ENCODE measurements at places on chromosomes 11 and 22.
A peak's percentile ranks its signal among the peaks of the same experiment; 100 is the strongest.

- no peak for DNase-seq
Observed at GRCh38 chr11:36345084-36345511, 49.0 kb downstream of the PRR5L start.

DNA sequence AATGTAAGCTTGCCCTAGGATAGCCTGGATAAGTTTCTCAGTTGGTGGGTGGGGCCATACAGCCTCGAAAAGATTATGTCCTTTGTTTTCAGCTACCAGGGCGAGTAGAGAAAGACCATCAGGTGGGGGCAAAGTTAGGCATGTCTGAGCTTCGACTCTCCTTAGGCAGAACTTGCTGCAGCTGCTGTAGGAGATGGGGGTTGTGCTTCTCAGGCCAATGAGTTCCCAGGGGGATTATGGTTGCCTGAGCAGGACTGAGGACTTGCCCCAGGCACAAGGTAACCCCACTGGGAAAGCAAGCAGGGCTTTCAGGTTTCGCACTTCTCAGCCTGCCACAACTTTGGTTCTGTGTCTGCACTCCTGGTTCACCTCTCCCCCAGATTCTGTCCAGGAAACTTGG lies 173.4 kb upstream of the SESN3 start:
- DNase-seq, result no peak

GRCh38 chr11:74770456-74770855 lies 21.8 kb downstream of the RNF169 start:
- peak; percentile 33 for DNase-seq

- DNase-seq, result peak; percentile 25
Observed at GRCh38 chr22:30843245-30843644, 125.3 kb downstream of the MORC2 start.

- no peak for DNase-seq
Observed at GRCh38 chr22:26642465-26643417, 14.6 kb upstream of the MIAT start.

DNA sequence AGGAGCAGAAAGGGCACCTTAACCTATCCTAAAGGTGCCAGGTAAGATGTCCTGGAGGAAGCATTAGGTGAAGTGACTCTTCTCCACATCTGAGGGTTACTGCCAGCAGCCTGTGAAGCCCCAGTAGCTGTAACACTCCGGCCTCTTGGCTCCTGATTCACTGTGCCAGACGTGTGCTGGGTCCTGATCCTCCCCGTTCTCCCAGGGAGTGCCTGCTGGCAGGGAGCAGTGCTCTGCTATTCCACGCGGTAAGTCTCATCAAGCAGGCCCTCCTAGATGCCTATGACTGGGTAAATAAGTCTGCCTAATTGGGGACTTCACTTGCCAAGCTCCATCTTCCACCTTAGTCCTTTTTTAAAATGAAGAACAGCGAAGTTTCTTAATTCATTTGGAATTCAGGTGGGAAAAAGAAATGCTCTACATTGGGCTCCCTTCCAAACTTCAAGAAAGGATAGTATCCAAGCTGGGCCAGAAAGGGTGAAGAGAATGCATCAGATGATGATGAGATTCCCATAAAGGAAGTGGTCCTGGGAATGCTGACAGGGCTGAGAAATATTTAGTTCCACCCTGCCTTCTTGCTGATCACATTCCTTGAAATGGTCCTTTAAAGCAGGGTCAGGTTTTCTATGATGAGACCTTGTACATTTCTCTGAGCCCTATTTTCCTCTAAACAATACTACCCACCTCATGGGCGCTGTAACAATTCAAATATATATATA lies 188.0 kb downstream of the MAML2 start:
- peak; percentile 56 for DNase-seq

GRCh38 chr11:102577182-102577581 lies 46.6 kb upstream of the MMP7 start:
- DNase-seq, result peak; percentile 20

- DNase-seq, result no peak
Observed at GRCh38 chr11:16807306-16807705, 68.9 kb downstream of the C11orf58 start.

DNA sequence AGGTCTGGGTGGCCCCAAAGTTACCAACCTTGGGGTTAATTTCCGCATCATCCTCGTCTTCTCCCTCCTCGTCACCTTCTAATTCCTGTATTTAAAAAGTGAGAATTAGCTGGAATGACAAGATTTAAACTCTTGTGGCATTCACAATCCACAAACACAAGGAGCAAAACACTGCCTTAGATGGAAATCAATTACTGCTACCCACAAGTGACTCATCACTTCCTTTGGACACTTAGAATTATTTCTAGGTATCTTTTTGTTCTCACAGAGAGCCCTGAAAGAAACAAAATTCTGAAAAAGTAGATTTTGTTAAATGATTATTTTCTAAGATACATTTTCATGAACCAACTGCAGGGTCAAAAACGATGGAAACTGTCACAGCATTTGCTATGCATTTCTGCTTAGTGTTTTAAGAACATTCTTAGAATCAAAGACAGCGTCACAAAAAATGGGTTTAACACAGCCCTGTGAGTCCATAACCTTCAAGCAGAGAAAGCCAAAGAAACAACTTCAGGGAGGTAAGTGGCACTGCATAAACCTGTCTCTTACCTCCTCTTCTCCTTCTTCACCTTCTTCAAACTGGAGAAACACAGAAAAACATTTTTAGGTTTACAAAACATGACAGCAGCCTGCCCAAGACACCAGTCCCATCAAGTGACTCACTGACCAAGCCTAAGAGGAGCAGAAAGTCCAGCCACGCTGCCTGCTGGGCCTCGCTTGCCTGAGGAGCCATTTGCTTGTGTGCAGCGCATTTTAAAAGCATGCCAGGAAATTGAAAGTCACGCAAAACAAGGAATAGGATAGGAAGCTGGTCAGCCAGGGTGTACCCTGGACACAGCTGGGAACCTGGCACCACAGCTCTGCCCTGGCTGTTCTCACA lies 22.3 kb upstream of the PHLDA2 start:
- peak; percentile 53 for DNase-seq

- no peak for DNase-seq
Observed at GRCh38 chr11:33657757-33658156, 42.9 kb downstream of the C11orf91 start.

- peak; percentile 28 for DNase-seq
Observed at GRCh38 chr11:79264284-79264683, 176.5 kb downstream of the TENM4 start.

- DNase-seq, result no peak
Observed at GRCh38 chr11:94325681-94326080, 21.3 kb downstream of the IZUMO1R start.

GRCh38 chr11:35539781-35540281 lies 14.4 kb upstream of the PAMR1 start:
- DNase-seq, result peak; percentile 70

- no peak for DNase-seq
Observed at GRCh38 chr11:95082576-95083001, 7.1 kb upstream of the ENDOD1 start.

- no peak for DNase-seq
Observed at GRCh38 chr11:116648247-116649174, 124.3 kb downstream of the BUD13 start.

GRCh38 chr22:41092847-41093411 lies 537 bp downstream of the EP300 start:
- DNase-seq, result peak; percentile 24

- DNase-seq, result no peak
Observed at GRCh38 chr11:124302347-124303125, 11.2 kb downstream of the OR8D1 start.

- DNase-seq, result peak; percentile 34
Observed at GRCh38 chr11:35298369-35298768, 121.0 kb downstream of the SLC1A2 start.

- no peak for DNase-seq
Observed at GRCh38 chr11:48020092-48020755, 39.9 kb downstream of the PTPRJ start.

GRCh38 chr11:61917334-61918109 lies at the start of gene RAB3IL1:
Gene RAB3IL1 (minus strand): TSS chr11:61917566. CDS start chr11:61917367, 199 bp downstream.
- peak; percentile 21 for DNase-seq

- no peak for DNase-seq
Observed at GRCh38 chr11:107844041-107844440, 14.5 kb downstream of the SLC35F2 start.

DNA sequence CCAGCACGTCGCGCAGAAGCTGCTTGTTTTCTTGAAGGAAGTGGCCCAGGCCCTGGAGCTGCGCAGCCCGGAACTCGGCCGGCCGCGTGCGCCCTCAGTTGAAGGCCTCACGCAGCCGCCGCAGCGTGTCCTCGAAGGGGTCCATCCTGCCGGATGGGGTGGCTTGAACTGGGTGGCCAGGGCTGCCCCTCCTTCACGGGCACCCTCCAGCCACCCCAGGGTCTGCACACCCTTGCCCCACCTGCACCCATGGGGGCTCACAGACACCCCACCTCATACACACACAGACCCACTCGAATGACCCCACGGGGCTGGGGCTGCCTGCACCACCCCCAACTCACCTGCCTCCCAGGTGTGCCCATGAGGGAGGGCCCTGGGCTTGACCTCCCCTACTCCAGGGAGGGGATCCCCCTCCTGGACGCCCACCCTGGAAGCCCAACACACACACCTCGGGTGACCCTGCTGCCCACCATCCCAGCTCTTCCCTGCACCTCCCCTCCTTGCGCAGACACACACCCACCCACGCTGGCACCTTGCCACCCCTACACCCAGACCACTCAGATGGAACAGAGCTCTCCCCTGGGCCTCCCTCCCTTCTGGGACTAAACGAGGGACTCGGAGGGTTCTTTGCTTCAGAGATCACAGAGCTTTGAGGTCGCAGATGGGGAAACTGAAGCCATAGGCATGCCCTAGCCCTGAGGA lies 6.8 kb downstream of the ALDH3B2 start:
- DNase-seq, result no peak

- DNase-seq, result no peak
Observed at GRCh38 chr22:31080164-31080847, 812 bp upstream of the SMTN start.

DNA sequence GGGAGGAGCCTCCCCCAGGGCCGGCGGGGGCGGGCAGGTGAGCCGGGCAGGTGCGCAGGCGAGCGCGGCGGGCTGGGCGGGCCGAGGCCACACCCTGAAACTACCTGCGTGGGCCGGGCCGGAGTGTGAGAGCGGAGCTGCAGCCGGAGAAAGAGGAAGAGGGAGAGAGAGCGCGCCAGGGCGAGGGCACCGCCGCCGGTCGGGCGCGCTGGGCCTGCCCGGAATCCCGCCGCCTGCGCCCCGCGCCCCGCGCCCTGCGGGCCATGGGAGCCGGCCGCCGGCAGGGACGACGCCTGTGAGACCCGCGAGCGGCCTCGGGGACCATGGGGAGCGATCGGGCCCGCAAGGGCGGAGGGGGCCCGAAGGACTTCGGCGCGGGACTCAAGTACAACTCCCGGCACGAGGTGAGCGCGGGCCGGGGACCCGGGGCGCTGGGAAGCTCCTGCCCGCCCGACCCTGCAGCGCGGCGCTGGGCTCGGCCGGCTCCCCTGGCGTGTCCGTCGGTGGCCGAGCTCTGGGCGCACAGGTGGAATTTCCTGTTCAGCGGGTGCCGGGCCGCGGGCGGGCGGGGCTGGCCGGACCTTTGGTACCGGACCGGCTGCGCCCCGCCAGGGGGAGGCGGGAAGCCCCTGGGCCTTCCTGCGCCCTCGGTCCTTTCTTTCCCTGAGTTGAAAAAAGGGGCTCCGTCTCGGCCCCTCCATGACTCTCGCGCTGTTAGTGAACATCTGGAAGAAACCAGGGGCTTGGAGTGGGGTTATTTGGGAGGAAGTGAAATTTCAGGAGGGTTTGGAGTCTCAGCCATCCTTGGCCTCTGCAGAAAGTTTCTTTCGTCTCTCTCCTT lies at the start of gene ST14:
Gene ST14 (plus strand): TSS at position 126 of the 841 bp plus-strand sequence. CDS start 198 bp downstream, at position 324.
- DNase-seq, result no peak

DNA sequence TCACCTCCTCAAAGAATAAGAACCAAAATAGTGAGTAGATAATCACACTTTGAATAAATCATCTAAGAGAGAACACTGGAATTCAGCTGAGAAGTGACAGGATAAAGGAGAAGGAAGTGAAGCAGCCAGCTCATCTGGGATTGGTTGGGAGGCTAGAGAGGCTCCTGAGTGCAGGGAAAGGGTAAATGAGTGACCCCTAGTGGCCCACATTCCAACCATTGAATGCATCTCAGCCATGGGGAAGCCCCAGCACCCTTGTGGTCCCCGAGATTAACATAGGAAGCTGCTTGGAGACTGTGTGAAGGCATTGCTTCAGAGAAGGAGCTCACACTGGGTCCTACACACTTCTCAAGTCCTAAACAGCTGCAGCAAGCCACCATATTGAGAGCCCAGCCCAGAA lies 82.3 kb downstream of the JRKL start:
- DNase-seq, result no peak

- no peak for DNase-seq
Observed at GRCh38 chr22:32994041-32994830, 63.9 kb downstream of the SYN3 start.

GRCh38 chr11:74678591-74679512 lies 52.4 kb downstream of the CHRDL2 start:
- DNase-seq, result no peak
